ENCODE measurements at places on chromosomes 2 and 18.

DNA sequence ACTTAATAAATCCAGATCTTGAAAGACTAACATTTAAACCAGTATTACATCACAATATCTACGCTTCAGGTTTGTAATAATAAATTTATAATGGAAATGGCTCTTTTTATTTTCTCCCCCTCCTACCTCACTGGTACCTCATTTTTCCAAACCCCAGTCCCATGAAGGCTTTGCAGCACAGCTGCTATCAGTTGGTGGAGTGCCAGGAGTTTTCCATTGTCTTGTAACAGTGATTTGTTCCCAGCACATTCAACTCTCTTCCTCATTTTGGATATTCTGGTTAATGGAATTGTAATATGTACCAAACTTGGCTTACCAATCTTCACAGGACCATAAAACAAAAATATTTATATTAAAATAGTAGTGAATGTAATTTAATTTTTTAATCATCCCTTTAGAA is 91.2 kb downstream of the VRK2 start:
- no peak for DNase-seq

DNA sequence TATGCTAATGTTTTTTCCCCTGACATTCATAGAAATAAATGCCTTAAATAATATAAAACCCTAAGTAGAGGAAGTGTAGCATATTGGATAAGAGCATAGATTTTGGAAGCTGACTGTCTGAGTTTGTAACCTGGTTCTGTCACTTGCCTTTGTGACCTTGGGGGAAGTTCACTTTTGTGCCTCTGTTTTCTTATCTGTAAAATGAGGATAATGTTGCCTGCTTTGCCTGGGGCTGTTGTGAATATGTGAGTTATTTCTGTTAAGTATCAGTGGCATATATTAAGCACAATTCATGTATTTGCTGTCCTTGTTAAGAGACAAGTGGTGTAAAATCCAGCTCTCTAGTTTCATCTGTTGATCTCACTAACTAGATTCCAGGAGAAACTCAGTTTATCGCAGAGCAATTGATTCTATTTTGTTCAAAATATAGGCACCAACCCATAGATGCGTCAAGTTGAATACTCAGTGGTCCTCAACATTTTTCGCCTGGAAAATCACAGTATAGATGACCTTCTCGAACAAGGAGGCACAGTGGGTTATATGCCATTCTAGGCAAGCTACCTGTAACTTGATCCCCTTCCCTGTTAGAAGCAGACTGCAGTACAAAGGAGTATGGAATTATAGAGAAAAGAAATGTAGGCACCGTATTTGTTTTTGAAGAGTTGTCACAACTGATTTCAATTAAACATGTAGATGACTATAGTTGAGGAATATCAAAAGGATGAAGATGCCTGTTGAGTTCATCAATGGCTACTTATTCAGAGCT is 67.0 kb downstream of the SOCS6 start:
- no peak for DNase-seq

DNA sequence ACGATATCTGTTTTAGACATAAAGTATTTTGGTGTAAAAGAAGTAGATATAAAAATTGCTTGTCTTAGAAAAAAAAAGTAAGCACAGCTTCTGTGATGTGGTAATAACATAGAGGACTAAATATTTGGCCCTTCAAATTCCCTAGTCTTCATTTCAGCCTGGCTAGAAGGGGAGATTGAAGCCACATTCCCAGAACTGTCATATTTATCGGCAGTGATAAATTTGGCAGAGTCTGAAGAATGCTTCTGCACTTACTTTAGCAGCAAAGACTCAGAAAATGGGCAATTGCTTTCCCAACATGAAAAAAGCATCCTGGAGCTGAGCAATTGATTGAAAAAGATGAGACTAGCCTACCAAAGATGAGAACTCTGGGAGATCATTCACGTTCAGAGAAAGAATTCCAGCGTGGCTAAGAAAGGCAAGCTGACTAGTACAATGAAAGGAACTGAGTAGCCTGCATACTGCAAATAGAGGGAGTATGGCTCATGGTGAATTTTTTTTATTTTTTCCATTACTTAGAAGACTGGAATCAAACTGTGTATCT is 278.7 kb upstream of the KLHL29 start:
- no peak for DNase-seq

DNA sequence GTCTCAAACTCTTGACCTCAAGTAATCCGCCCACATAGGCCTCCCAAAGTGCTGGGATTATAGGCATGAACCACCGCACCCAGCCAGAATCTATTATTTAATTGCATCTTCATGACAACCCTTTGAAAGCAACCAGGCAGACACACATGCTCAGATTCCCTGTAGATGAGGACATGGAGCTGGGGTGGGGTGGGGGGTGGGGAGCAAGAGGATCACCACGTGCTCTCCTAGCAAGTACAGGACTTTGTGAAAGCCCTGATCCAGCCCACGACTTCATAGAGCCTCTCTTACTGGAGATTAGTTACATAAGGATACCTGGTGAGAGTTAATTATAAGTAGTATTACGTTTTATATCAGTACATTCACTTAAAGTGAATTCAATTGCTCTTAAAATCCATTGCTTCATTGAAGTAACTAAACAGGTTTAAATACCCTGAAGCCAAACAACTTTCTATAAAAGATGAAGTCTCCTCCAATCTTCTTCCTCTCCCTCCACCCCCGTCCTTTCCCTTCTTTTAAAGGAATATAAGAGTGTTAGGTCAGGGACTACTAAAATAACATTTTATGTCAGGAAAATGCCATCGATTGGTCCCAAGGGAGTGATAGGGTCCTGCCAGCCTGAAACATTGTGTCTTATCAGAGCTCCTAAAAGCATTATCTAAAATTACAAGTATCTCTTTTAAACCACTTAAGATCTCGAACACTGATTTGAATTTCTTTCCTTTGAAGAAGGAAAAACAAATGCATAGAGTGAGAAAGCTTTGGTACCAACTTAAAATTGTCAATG is 123.9 kb downstream of the EPHA4 start:
- no peak for DNase-seq

GRCh38 chr18:63189817-63190216 is 129.8 kb downstream of the BCL2 start:
- no peak for DNase-seq

GRCh38 chr2:201452922-201453643 is 1.5 kb downstream of the STRADB start:
- no peak for DNase-seq

DNA sequence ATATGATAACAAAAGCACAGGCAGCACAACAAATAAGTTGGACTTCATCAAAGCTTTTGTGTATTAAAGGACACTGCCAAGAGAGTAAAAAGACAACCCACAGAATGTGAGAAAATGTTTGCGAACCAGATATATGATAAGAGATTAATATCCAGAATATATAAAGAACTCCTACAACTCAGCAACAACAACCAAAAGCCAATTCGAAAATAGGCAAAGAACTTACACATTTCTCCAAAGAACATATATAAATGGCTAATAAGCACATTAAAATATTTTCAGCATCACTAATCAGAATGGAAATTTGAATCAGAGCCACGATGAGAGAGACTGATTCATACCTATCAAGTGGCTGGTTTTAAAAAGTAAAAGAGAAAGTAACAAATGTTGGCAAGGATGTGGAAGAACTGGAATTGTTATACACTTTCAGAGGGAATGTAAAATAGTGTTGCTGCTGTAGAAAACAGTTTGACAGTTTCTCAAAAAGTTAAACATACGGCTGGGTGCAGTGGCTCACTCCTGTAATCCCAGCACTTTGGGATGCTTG is 25.2 kb downstream of the EPB41L5 start:
- DNase-seq = no peak

Measured in progenitor cell of endocrine pancreas (in vitro differentiated cells).